DMS79 (cell line): ENCODE measurements at places on chromosomes 3 and 15.

- no peak for DNase-seq
Measured at GRCh38 chr15:63848879-63849551, 15.3 kb upstream of the HERC1 start.

DNA sequence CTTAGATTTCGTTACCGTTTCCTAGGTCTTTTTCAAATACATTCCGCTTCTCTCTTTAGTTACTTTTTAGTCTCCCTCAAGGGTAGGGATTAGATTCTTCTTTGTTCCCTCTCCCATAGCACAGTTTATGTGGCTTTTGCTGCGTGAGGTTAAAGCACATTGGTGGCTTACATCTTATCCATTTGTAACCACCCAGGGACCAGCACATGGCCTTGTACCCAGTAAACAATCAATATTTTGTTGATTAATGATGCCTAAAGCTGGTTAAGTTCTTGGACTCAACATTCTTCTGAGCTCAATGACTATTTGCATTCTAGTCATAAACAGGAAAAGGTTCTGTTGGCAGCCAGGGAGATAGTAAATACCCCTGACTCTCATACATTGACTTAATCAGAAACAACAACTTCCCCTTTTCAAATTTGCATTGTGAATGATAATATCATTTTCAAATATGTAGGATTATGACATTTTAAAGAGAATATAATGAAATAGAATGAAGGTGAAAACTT, 60.2 kb downstream of the CACNA1D start:
- DNase-seq, result no peak

DNA sequence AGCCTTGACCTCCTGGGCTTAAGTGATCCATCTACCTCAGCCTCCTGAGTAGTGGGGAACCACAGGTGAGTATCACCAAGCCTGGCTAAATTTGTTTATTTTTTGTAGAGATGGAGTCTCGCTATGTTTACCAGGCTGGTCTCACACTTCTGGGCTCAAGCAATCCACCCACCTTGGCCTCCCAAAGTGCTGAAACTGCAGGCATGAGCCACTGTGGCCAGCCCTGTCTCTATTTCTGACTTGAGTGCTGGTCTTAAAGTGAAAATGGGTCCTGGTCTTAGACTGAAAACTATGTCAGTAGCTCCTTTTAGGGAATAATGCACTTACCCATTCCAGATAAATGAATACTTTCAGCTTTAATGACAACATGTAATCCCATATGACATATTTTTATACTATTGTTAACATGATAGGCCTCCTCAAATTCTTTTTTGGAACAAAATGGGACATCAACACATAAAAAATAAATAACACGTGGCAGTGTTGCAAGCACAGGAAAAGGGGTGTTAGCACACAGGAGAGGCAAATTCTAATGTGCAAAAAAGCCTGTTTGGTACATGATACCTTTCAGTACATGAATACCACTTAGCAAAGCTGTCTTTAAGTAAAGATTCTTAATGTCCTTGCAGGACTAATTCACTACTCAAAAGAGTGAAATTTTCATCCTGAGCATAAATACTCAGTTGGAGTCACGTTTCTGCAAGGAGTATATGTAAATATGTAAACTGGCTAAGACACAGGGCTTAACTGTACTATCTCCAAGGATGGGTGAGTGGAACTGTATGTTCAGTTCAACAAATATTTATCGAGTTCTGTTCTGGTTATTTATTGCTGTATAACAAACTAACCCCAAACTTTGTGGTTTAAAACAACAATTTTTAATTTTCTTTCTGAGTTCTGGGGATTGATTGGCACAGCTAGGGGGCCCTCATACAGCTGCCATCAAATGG, 194.7 kb downstream of the NR1D2 start:
- no peak for DNase-seq

GRCh38 chr15:98000249-98001203, 40.0 kb downstream of the ARRDC4 start:
- no peak for DNase-seq

- DNase-seq, result no peak
Measured at GRCh38 chr3:152554980-152555379, 280.0 kb upstream of the P2RY1 start.

GRCh38 chr15:74631935-74632560, 16.4 kb downstream of the CLK3 start:
- no peak for DNase-seq

GRCh38 chr3:131535596-131535995, 32.8 kb upstream of the MRPL3 start:
- DNase-seq, result no peak

DNA sequence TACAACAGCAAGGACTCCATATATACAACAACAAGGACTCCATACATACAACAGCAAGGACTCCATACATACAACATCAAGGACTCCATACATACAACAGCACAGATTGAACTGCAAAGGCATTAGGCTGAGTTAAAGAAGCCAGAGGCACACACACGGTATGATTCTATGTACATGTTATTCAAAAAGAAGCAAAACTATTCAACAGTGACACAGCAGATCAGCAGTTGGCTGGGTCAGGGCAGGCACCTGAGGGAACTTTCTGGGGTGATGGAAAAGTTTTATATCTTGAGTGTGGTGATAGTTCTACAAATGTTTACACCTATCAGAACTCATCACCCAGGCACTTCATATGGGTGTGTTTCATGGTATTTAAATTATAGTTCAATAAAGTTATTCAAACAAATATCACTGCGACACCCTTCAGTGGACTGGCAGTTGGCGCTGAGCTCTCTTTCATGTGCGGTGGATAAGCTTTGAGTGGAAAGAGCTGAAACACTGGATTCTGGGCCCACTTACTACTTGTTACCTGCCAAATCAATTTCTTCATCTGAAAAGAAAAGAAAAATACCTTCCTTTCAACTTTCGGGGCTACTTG, 28.0 kb downstream of the RFTN1 start:
- no peak for DNase-seq

DNA sequence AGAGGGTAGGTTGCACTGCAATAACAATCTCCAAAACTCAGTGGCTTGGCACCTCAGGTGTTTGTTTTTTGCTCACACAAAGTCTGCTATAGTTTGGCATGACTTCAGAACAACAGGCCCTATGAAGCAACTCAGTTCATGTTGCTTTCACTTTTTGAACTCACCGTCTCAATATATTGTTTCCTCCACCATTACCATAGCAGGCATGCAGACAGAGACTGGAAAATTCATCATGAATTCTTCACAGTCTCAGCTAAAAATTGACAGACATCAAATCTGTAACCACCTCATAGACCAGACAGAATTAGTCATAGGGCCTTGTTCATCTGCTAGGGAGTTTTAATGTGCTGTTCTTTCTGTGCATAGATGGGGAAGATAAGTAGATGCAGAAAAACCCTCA, 161.4 kb upstream of the POU1F1 start:
- DNase-seq, result no peak

DNA sequence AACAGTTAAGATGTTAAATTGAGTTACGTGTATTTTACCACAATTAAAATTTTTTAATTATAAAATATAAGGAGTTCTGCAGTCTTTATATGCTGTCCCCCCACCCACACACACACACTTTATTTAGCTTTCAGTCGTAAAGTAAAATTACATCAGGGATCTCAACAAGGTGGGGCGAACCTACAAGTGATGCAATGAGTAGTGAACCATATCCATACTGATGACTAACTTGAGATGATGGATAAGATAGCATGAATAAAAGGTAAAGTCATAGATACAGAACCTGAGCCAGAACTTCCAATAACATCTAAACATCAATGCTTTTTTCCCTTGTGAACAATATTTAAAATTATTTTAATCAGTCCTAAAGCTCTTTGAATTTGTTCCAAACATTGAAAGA, 77.2 kb downstream of the VPS13C start:
- no peak for DNase-seq

DNA sequence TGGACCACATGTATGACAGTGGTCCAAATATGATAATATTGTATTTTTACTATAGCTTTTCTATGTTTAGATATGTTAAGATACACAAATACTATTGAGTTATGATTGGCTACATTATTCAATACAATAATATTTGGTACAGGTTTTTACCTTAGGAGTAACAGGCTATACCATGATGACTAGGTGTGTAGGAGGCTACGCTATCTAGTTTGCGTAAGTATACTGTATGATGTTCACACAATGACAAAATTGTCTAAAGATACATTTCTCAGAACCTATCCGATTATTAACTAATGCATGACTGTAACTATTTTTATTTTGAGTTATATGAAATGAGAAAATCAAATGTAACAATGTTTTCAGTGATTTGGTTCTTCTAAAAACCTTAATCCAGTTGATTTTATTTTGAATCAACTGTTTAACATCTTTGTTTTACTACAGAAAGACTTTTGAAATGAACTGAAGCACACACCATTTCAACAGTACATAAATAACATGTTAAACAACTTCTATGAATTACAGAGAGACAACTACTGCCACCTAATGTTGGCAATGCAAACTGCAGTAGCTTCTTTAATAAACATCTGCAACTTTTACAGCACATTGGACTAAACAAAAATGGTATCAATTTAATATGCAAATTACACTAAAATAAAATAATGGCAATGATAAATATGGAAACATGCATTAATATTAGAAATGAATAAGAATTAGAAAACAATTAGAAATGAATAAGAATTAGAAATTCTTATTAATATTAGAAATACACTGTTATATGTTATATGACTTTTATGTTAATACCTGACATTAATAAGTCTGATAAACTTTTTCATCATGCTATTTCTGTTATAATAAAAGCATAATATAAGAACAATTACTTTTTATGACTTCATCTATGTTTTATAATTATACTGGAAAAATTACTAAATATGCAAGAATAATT, 255.7 kb downstream of the MBNL1 start:
- peak; percentile 15 for DNase-seq

DNA sequence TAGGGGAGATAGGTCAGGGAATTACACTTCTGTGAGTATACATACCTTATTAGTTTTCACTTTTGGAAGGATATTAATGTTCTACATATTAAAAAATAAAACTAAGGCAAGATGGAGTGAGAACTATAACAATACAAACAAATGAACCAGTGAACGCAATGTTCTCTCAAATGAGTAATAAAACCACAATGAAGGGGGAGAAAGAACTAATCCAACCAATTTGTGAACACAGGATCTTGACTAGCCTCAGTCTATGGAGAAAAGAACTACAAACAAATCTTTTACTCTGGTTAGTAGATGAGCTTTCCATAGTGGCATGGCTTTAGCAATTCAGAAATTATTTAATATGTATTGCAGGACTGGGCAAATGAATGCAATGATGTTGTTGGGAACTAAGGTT, 26.9 kb upstream of the ATOSA start:
- DNase-seq, result no peak

DNA sequence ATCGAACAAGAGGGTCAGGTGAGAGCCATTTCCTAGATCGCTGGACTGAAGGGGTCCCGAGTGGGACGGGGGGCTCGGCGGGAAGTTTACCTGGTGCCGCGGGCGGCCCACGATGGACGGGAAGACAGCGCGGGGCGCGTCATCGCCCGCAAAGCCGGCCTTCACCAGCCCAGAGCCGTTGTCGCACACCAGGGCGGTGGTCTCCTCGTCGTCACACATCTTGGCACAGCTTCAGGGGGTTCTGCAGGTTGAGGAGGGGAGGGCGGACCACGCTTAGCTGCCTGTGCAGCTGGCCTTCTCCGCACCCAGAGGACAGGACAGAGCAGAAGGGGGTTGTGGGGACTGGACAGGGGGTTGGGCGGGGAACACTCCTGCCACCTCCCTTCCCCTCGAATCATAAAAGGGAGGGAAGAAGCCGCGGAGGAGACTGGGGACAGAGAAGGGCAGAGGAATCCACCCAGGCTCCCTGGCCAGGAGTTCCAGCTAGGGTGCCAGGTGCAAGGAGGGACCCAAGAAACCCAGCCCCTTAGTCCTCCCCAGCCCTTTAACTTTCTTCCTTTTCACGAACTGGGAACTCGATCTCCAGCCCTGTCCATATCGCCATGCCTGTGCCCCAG, 651 bp downstream of the ACTC1 start:
- no peak for DNase-seq

- DNase-seq, result peak; percentile 50
Measured at GRCh38 chr15:70323111-70323851, 225.6 kb upstream of the TLE3 start.

- DNase-seq, result no peak
Measured at GRCh38 chr3:23653647-23654525, 151.9 kb upstream of the UBE2E1 start.

- DNase-seq, result no peak
Measured at GRCh38 chr3:193795062-193795690, 202.2 kb downstream of the OPA1 start.

DNA sequence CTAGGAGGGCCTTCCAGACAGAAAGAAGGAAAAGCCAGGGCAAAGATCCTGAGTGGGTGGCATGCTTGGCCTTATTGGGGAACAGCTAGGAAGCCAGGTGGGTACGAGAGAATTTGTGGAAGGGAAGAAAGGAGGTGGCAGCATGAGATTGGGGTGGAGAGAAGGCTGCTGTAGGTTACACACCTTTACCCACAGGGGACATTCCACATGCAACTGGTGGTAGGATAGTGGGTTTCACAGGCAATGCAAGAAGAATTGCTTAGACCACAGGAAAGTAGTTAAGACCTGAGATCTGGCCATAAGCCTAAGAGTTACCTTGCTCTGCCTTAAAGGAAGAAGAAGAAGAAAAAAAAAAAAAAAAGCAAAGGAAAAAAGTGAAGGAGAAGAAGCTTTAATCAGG, 19.8 kb downstream of the ANP32A start:
- DNase-seq, result no peak

DNA sequence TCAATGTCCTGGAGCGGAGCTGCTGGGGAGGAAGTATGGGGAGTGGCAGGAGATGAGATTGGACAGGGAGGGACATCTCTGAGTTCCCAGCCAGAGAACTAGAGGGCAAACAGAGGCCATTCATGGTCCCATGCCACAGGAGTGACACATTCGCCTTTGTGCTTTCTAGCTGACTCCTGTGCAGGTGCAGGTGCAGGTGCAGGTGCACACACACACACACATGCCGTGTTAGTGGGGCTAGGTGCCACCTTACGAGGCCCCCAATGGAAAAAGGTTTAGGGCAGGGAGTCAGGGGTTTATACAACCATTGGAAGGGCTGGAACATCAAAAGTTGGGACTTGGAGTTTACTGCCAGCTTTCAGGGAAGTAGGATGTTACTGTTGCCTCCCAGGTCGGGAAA, 52.0 kb downstream of the TPRA1 start:
- no peak for DNase-seq

- no peak for DNase-seq
Measured at GRCh38 chr3:3951071-3951470, 151.8 kb downstream of the LRRN1 start.

DNA sequence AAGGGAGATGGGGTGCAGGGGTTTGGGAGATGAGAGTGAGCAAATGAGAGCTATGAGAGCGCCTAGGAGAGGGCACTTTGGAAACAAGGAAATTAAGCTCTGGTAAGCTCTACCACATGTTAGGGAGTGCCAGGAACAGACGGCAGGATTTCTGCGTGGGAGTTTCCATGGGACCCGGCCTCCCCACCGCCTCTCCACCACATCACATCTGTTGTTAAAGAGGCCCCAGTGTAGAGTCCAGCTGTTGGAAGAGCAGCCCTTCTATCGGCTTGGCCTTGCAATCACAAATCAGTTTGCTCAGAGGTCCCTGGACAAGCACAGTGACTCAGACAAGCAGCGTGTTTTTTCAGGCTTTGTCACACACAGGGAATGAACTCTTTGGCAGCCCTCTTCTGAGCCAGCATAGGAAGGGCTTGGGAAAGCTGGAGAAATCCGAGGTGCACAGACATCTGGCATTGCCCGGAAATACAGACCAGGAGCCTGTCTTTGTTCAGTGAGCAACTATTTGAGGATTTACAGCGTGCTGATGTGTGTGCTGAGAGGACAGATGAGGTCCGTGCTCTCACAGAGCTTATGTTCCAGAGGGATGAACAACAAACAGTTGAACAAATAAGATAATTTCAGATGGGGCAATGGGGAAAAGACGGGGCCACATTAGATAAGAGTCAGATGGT, 370.6 kb upstream of the PROK2 start:
- no peak for DNase-seq
